ENCODE measurements at places on chromosomes 6 and 20.

DNA sequence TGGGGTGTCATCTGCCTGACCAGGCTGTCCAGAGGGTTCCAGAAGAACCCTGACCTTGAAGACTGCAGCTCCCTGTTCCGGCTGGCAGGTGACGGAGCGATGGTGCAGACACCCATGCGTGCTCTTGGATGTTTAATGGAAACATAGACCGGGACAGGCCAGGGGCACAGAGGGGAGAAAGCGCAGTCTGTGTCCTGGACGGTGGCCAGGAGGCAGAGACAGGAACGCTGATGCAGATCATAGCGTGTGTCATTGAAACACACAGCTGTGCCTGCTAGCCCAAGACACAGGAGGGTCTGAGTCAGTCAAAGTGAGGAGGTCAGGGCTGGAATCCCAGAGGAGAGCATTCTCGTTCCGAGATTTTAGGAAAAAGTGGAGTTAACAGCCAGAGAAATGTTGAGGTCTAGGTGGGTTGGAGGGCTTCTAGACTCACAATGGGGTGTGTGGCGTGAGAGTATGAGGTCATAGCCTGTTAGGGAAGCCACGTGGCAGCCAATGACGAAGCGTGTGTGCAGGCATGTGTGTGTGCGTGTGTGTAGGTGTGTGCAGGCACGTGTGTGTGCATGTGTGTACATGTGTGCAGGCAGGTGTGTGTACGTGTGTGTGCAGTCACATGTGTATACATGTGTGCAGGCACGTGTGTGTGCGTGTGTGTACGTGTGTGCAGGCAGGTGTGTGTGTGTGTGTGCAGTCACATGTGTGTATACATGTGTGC is 167.0 kb downstream of the ERMARD start:
- DNase-seq: no peak

DNA sequence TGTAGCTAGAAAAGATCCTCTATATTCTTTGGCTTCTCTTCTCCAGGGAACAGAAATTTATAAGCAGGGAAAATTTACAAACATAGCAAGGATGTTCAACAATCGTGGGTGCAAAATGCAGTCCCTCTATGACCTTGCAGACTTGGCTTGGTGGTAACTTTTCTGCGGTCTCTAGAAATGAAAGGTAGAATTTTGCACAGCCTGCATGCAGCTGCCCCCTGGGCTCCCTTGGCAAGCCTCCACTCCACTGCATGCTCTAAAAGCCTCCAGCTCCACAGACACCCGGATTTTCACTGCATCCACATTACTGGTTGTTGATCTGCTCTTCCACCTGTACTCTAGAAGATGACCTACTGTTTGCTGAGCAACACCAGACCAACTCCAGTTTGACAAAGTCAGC is 236.5 kb upstream of the EYS start:
- no peak for DNase-seq

- DNase-seq: no peak
Measured at GRCh38 chr20:1333462-1334369, 4.8 kb upstream of the SDCBP2 start.

GRCh38 chr20:59571151-59571550 is 33.2 kb upstream of the PHACTR3 start:
- DNase-seq: no peak

DNA sequence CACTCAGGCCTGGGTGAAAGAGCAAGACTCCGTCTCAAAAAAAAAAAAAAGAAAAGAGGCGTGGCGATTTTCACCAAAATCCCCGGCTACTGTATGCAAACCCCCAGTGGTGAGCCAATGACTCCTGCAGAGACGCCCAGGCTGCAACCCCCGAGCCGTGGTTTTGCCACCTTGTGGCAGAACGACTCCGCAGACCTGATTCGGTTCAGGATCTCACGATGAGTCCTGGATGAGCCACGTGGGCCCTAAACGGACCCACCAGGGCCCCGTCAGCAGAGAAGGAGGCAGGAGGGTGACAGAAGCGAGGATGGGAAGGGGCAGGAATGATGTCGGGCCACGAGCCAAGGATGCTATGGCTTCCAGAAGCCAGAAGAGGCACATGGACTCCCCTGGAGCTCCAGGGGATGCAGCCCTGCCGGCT is 42.5 kb downstream of the SLC2A4RG start:
- DNase-seq: peak; percentile 80

GRCh38 chr6:30557683-30557981 is 537 bp downstream of the PRR3 start:
- DNase-seq: no peak

DNA sequence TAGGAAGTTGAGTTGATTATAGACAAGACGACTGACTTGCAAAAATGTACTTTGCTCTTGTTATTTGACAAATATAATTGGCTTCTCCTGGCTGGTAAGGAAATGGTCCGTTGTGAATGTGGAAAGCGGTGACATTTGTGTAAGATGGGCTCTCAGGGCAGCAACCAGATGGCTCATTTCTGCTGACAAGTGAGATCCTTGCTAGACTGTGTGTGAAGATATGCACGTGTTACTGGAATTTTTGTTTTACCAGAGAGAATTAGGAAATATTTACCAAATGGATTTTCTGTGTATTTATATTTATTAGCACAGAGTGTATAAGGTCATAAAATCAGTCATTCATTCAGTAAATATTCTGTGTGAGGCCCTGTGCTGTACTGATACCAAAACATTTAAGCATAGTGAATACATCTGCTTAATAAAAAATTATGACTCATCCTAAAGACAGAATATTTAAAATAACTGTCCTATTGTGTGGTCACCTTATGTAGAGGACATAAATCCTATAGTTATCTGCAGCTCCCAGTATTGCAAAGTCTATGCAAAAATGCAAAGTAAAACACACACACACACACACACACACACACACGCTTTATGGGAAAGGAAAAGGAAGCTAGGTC is 109.9 kb upstream of the ASF1A start:
- no peak for DNase-seq

- no peak for DNase-seq
Measured at GRCh38 chr6:106279179-106279578, 46.4 kb downstream of the ATG5 start.

GRCh38 chr6:108260126-108260808 is 573 bp downstream of the SNX3 start:
- peak; percentile 52 for DNase-seq

DNA sequence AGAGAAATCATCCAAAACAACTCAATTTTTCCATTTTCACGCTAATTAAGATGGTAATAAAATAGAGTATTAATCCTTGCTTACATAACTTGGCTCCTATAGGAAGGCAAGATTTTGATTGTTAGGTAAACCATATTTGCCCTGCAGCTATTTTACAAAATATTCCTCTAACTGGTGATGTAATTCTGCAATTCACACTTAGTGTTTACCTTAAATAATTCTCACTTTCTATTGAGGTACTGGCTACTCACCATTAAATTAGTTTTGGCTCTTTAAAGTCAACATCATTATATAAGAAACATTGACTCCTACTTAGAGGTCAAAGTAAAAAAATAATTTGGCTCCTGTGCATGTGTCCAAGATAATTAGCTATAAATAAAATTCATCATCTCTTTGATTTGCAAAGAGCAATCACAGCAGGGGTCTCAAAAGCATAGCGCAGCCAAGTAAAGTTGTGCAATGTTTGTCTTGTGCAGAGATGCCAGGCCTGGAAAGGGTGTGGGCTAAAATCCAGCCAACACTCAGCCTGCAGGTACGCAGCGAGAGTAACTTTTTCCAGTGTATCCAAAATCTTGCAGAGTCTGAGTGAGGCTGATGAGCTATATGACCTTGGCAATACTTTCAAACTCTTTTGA is 501.2 kb downstream of the MMUT start:
- DNase-seq: no peak

- no peak for DNase-seq
Measured at GRCh38 chr6:147820520-147820919, 312.0 kb downstream of the SAMD5 start.

GRCh38 chr6:31187780-31188194 is 17.3 kb upstream of the POU5F1 start:
- no peak for DNase-seq

DNA sequence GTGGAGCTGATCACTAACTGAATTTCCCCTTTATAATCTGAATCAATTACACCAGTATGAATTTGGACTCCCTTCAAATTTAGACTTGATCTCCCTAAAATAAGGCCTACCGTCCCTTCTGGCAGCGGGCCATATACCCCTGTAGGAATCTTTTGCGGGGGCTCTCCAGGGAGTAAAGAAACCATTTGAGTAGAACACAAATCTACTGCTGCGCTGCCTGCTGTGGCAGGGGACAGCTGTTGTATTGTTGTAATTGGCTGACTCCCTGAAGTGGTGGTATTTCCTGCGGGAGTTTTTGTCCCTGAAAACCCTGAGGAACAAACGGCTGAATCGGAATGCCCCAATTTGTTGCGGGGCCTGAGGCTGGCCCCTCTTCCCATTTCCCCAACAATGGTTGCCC is 16.0 kb upstream of the PTCRA start:
- DNase-seq: no peak

GRCh38 chr20:6058684-6059295 is 4.9 kb upstream of the LRRN4 start:
- no peak for DNase-seq

GRCh38 chr20:48604426-48604825 is 223.4 kb downstream of the PREX1 start:
- no peak for DNase-seq

GRCh38 chr6:124467366-124467765 is 494.9 kb upstream of the RNF217 start:
- no peak for DNase-seq

DNA sequence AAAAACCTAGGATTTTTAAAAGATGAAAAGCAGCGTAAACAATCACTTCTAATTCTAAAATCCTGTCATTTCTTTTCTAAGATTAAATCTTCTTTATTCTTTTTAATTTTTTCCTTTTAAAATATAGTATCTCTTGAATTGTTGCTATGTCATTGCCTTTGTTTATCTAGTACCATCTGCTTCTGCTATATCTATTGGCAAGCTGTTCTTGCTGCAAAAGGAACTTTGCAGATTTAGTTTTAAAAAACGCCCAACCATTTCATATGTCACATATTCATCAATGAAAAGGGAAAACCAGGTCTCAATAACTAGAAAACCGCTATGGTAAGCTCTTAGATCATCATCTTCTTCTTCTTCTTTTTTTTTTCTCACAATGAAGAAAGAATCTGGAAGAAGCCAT is 11.5 kb upstream of the EEF1A1 start:
- DNase-seq: no peak

DNA sequence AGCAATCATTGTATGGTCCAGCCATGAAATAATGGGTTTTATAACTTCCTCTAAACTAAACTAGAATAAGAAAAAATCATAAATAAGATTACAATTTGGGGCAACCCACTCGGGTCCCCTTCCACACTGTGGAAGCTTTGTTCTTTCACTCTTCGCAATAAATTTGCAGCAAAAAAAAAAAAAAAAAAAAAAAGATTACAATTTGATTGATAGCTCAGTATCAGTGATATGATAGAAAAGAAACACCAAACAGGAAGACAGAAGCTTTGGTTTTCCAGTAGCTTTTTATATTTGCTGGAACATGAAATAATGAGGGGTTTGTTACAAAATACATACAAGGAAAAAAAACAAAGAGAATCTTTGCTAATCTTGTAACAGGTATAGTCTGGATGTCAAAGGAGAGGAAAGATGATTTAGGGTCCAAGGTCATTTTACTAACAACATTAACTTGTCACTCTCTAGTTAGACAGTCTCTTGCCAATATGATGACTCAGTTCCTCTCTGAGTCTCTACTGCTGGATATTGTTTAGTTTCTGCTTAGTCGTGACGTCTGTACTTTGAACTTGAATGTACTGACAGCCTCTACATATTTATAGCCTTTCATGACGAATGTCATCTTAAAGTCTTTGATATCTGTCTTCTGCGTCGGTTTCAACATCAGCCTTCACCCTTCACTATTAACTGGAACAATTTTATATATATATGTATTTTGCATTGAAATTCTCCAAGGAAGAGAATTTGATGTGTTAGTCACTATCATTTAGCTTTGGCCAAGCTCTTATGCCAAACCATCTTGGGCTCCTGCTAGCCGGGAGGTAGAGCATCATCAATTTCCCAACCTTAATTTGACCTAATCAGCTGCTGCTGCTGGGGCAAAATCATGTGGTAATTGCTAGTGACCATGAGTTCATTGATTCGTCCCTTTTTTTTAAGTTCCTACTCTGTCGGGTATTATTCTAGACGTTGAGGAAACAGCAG is 213.1 kb upstream of the STXBP5 start:
- DNase-seq: no peak

GRCh38 chr6:111765763-111766162 is 107.5 kb downstream of the FYN start:
- no peak for DNase-seq

DNA sequence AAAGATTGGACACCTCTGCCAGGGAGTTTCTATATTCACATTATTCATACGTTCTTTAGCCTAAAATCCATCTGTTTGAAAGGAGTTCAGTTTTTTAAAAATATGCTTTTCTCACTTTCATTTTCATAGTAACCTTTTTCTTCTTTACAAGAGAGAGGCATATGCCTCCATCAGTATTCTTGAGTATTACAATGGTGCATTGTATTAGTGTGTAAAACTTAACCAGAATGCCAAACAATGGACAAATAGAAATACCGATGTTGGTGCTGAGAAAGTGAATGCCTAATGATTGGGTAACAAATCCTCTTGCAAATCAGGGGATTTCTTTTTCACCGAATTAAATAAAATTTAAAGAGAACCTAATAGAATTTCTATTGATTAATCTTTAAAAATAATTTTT is 163.2 kb upstream of the LAMA2 start:
- DNase-seq: no peak

DNA sequence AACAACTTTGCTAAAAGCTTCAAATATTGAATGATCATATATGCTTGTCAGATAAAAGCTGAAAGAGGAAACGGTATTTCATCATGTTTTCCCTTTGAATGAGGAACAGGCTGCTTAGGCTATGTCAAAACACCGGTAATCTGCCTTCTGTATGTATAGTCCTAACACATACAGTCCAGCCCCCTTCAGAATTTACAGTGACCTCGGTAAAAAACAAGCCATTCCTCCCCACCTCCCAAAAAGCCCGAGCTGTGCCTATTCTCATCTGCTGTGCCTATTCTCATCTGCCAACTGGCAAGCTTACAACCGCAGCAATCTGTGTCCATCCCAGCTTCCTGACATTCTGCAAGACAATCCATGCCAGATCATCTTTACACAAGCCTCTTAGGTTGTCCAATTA is 26.8 kb upstream of the UBE2J1 start:
- no peak for DNase-seq

GRCh38 chr20:62892348-62893304 is 31.0 kb upstream of the TCFL5 start:
- DNase-seq: peak; percentile 59
